ENCODE measurements at places on chromosomes 16 and 17.

DNA sequence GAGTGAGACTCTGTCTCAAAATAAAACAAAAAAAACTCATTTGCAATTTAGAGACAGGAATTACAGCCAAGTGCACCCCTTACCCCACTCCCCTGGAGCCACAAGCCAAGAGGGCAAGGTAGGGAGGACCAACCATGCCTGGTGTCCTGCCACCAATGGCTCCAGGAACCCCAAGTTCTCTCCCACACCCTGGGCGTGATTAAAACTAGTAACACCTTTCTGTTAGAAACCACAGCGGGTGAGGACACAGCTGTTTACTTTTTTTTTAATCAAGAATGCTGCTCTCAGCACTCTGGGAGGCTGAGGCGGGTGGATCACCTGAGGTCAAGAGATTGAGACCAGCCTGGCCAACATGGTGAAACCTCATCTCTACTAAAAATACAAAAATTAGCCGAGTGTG is 38.1 kb downstream of the ANKRD11 start:
- DNase-seq, result no peak

- peak; percentile 20 for DNase-seq
These were observed 696 bp upstream of the PSMC5 start for GRCh38 chr17:63826468-63827001.

DNA sequence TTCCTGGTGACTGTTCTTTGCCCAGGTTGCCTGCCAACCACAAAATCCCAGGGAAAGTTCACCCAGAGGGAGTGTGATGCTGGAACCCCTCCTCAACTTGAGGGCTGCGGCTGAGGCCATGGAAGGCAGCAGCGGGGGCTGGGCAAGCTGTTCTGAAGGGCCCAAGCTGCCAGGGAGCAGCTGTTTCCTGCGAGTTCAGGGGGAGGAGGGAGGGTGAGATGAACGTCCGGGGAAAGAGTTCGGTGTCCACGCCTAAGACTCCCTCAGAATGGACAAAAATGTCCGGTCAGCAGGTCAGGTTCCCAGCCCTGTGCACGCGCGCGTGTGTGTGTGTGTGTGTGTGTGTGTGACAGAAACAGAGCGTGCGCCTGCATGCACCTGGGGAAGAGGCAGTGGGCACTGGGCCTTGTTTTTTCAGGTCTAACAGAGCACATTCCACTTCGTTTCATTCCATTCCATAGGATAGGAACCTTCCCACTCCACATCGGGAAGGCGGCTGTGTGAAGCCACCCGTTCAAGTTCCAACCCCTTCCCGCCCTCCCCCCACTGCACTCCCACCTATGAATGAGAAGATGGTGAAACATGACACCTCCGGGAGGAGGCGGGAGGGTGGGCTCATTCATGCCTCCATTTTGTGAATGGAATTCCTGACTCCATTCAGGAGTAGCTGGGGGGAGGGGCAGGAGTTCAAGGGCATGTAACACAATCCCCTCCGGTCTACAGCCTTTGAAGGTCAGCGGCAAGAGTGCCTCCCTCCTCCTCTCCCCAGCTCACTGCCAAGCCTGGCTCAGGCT is 15.7 kb downstream of the ETV4 start:
- DNase-seq, result no peak

GRCh38 chr16:73355981-73356380 is 308.1 kb upstream of the ZFHX3 start:
- no peak for DNase-seq

GRCh38 chr17:39607057-39607850 is 466 bp downstream of the NEUROD2 start:
- no peak for DNase-seq

DNA sequence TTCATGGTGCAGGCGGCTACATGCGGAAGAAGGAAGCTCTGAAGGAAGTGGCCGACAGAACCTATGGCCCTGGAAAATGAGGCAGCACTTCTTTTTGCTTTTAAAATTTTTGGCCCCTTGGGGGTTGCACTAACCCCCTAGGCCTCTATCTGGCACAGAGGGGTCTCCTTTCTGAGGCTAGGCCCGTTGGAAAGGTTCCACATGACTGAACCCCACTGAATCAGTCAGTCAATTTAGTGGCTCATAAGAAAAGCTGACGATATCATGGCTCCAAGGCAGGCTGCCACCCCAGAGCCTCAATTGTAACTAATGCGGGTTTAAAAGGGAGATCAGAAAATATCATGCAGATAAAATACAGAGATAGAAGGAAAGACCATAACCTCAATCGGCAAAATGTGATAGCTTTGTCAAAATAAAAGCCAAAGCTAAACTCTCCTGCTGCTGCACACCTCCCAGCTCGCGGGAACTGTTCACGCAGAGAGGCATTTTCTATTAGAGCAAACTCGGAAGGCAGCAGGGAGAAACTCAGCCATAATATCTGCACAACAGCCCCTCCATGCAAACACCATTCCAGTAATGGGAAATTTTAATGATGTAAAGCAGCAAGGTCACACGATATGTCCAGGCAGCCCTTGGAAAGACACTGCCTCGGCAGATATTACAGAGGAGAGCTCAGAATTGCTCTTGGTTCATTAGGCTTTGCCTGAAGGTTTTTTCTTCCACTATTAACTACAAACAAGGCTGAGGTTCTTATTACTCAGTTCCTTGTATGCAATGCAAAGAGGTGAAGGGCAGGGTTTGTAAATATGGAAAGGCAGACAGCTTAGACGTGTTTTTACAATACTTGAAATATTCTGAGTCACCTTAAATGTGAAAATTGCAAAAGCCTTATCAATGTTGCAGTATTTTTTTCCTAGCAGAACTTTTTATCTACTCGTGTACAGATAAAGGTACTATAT is 200.4 kb upstream of the PMFBP1 start:
- no peak for DNase-seq

DNA sequence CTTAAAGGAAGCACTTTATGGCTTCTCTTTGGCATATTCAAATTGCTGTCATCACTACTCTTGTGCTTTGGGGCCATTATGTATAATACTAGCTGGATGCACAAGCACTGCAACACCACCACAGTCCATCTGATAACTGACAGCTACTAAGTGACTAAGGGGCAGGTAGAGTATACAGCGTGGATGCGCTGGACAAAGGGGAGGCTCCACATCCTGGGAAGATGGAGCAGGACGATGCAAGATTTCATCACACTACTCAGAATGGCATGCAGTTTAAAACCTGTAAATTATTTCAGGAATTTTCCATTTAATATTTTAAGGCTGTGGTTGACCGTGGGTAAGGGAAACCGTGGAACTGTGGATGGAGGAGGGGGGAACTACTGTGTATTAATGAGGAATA is 25.0 kb downstream of the MPRIP start:
- DNase-seq, result peak; percentile 32

DNA sequence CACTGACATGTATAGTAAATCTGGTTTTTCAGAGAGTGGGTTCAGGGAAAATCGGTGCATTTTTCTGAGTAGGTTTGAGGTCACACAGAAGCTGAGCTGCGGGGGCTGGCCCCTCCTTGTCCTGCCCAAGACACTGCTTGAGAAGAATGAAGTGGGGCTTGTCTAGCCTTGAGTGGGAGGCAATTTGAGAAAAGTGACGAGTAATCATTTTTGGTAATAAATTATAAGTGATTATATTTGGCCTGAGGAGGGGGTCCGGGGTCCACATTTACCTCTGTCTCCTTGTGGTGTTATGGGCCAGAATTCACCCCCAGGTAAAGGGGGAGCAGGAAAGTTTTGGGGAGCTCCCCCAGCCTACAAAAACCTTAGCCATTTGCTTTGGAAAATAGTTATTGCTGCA is 28.1 kb downstream of the WFDC1 start:
- no peak for DNase-seq

DNA sequence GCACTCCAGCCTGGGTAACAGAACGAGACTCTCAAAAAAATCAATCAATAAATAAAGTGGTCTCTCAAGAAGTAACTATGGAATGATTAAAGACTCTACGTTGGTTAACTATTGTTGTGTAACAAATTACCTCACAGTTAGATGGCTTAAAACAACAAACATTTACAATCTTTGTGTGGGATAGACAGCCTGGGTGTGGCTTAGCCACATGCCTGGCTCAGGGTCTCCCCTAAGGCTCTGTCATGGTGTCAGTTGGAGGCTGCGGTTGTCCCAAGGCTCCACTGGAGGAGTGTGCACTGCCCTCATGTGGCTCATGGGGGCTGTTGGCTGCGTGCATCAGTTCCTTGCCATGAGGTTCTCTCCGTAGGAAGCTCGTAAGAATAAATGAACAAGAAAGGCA is 294.5 kb downstream of the SNX29 start:
- DNase-seq, result peak; percentile 31

DNA sequence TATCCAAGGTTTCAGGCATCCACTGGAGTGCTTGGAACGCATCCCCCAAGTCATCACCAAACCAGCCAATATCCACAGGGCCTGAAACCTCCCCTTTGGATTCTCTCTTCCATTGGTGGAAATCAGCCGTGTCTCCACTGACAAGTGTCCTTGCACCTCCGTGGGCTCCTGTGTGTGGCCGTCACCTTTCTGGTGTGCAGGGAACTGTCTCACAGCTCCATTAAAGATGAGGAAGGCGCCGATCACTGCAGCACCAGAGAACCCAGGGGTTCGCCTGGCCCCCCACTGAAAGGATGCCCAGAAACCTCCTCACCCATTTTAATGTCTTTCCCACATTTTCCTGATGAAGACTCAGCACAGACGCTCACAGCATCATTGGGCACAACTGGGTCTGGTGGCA is 17.8 kb upstream of the METRNL start:
- DNase-seq, result no peak

DNA sequence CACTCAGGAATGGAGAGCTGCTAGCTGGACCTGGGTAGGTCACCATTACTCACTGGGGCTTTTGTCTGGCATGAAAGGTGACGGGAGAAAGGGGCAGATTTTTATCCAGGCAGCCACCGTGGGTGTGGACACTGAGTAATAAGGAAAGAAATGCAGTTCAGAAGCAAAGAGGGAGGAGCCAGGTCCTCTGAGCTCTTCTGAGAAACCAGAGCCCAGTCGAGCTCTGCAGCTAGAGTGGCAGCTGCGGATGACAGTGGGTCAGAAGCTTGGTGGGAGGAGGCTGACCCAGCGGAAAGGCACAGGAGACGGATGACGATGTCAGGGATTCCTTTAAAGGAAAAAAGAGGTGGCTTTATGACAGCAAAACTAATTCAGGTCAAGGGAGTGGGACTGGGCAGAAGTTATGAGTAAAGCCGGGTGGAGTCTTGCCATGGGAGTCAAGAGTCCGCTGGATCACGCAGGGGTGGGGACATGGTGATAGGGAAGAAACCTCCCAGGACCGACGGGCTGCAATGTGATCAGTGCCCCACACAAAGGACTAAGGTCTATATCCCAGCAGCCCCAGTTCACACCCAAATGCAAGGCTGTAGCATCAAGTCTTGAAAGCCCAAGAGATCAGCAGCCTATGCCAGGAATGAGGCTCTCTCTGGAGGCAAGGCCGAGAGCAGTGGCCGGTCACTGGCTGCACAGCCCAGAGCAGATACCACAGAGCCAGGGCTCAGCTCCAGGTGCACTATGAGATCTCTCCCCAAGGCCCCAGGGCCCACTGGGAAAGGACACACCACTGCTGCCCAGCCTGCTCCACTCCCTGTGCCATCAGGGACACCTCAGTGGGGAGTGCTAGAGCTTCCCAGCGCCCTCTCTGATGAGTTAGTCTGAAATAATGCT is 6.3 kb upstream of the MNT start:
- peak; percentile 96 for DNase-seq

Measured in small intestine (tissue), 16 donors.